ENCODE measurements at places on chromosomes 7 and 10.

DNA sequence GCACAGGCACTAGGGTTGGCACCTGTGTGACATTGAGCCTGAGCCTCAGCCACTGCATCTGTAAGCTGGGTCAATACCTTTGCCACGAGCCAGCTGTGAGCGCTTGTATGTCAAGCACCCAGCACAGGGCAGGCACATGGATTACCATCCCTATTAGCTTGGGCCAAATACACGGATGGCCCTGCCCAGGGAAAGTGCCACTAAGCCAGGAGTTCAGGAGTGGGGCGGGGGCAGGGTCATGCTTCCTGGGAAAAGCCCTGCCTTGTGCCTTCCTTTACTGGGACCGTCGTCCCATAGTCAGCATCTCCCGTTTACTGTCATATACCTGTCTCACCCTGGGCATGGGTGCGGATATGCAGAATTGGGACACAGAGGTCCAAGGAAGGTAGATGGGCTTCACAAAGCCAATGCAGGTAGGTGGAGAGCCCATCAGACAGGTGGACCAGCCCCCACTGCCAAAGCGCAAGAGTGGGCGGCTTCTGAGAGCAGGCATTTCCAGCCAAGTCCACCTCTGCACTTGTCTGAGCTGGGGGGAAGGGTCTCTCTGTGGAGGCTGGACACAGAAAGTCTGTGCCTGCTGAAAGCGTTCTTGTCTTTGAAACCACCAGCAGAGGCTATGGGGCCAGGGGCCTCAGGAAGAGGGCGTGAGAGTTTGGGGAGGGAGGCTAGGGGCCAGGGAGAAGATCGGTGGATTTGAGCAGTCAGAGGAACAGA, 72.6 kb downstream of the VWA2 start:
- H3K36me3 ChIP-seq = no peaks in the 10 kb centered on the region
- DNase-seq = no peak
- H3K4me3 ChIP-seq = no peak overlapping the region
- H3K27ac ChIP-seq = no peak overlapping the region

GRCh38 chr7:138483531-138483930, 23.5 kb downstream of the TRIM24 start:
- no peak overlapping the region for H3K27ac ChIP-seq
- H3K36me3 ChIP-seq = no peaks in the 10 kb centered on the region
- DNase-seq = no peak

DNA sequence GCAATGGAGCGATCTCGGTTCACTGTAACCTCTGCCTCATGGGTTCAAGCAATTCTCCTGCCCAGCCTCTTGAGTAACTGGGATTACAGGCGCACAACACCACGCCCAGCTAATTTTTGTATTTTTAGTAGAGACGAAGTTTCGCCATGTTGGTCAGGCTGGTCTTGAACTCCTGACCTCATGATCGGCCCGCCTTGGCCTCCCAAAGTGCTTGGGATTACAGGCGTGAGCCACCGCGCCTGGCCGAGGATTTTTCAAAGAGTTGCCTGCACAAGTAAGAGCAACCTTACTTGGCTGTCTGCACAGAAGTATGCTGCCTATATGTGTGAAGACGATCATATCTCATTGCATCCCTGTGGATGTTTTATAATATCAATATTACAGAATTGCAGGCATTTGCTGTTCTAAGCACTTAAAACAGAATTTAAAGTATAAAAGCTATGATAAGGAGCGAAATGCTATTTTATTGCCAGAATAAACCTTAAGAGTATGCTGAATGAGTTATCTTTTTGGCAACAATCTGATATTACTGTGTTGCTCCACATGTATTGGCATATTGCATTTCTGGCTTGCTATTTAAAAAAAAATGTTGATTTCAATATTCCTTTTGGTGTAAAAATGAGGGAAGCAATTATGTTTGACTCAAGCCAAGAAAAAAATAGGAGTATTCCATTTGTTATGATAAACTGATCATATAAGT, 379.4 kb upstream of the SEMA3D start:
- no peak overlapping the region for H3K27ac ChIP-seq
- no peaks in the 10 kb centered on the region for H3K27me3 ChIP-seq
- H3K4me3 ChIP-seq = no peak overlapping the region
- no peaks in the 10 kb centered on the region for H3K4me1 ChIP-seq
- DNase-seq = no peak

- no peaks in the 10 kb centered on the region for H3K36me3 ChIP-seq
- H3K27ac ChIP-seq = no peak overlapping the region
- DNase-seq = no peak
- H3K27me3 ChIP-seq = no peaks in the 10 kb centered on the region
- H3K4me1 ChIP-seq = no peaks in the 10 kb centered on the region
- no peak overlapping the region for H3K4me3 ChIP-seq
Observed at GRCh38 chr10:83459124-83459523, 680.2 kb upstream of the GHITM start.

DNA sequence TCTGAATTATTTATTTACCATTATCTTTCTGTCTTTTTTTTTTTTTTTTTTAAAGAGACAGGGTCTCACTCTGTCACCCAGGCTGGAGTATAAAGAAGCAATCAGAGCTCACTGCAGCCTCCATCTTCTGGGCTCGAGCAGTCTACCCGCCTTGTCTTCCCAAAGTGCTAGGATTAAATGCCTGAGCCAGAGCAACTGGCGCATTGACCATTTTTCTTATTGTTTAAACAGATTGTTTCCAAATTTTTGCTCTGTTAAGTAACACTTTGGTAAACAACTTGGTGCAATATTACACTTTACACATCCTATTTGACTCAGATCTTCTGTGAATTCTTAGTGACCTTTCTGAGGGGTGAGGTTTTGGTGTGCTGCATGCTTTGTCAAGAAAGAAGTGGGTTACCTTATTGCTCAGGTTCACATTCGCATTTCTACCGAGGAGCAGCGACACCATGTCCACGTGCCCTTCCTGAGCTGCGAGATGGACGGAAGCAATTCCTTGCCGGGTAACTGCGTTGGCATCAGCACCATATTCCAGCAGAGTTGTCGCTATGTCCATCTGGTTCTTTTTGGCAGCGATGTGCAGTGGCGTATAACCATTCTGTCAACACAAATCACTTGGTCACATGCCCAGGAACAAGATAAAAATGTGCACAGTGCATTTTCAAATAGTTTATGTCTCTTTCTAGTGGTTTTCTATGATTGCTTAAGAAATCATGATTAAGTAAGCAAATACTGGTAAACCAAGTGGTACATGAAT, 203.2 kb downstream of the ANK3 start:
- no peak overlapping the region for H3K27ac ChIP-seq
- no peaks in the 10 kb centered on the region for H3K27me3 ChIP-seq
- no peak overlapping the region for H3K4me3 ChIP-seq
- no peaks in the 10 kb centered on the region for H3K36me3 ChIP-seq
- no peaks in the 10 kb centered on the region for H3K4me1 ChIP-seq

DNA sequence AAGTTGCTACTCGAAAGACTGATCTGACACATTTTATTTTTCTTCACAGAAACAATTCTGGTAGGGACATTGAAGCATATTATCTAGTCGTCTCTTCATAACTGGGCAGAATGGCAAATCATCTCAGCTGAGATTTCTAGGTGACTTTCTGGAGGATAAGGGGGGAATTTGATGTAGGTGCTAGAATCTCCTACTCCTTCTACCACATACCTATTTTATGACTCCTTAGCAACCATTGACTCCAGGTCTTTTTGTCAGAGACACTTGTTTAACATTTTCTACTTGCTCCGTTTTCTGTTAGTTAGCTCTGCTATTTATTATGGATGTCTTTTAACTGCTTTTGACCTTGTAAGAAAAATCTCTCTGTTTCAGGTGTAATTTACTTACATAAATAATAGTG, 380.9 kb upstream of the SEMA3C start:
- no peak overlapping the region for H3K4me3 ChIP-seq
- no peaks in the 10 kb centered on the region for H3K36me3 ChIP-seq
- no peak overlapping the region for H3K27ac ChIP-seq
- no peaks in the 10 kb centered on the region for H3K4me1 ChIP-seq

DNA sequence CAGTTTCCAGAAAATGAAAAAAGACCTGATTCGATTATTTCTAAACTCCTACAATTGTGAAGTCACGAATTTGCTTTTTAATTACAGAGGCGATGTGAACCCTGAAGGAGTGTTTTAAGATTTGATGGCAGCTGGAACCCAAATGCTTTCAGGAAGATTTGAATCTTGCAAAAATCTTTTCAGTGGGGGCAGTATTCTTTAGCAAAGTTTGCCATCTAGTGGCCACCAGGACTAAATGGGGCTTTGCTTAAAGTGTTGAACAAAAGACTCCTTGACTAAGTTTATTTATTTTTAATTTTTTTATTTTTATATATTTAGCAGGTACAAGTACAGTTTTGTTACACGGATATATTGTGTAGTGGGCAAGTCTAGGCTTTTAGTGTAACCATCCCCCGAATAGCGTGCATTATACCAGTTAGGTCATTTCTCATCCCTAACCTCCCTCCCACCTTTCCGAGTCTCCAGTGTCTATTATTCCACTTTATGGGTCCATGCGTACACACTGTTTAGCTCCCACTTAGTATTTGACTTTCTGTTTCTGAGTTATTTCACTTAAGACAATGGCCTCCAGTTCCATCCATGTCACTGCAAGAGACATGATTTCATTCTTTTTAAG, 98.8 kb downstream of the CACNB2 start:
- H3K4me3 ChIP-seq = no peak overlapping the region
- H3K27ac ChIP-seq = no peak overlapping the region
- H3K36me3 ChIP-seq = no peaks in the 10 kb centered on the region
- H3K27me3 ChIP-seq = no peaks in the 10 kb centered on the region

GRCh38 chr7:8260871-8261694, 884 bp downstream of the ICA1 start:
- no peaks in the 10 kb centered on the region for H3K27me3 ChIP-seq
- peak; percentile 33 for DNase-seq
- peak overlapping the region; percentile 75 for H3K4me3 ChIP-seq
- no peaks in the 10 kb centered on the region for H3K36me3 ChIP-seq

- H3K27ac ChIP-seq = no peak overlapping the region
- H3K4me3 ChIP-seq = no peak overlapping the region
- H3K36me3 ChIP-seq = no peaks in the 10 kb centered on the region
- no peaks in the 10 kb centered on the region for H3K27me3 ChIP-seq
- no peak for DNase-seq
Observed at GRCh38 chr10:45452743-45453452, 78.9 kb downstream of the ALOX5 start.

GRCh38 chr7:135597181-135597925, 39.6 kb downstream of the NUP205 start:
- H3K4me3 ChIP-seq = no peak overlapping the region
- H3K27ac ChIP-seq = no peak overlapping the region
- no peaks in the 10 kb centered on the region for H3K27me3 ChIP-seq
- peaks cover 26% of the 10 kb centered on the region for H3K36me3 ChIP-seq

- no peak overlapping the region for H3K4me3 ChIP-seq
- H3K27ac ChIP-seq = no peak overlapping the region
- H3K36me3 ChIP-seq = no peaks in the 10 kb centered on the region
- peaks cover 14% of the 10 kb centered on the region for H3K27me3 ChIP-seq
- DNase-seq = no peak
- H3K4me1 ChIP-seq = no peaks in the 10 kb centered on the region
Observed at GRCh38 chr7:28161331-28161730, 19.3 kb downstream of the JAZF1 start.

- H3K27me3 ChIP-seq = no peaks in the 10 kb centered on the region
- H3K27ac ChIP-seq = no peak overlapping the region
- H3K4me1 ChIP-seq = peaks cover 4% of the 10 kb centered on the region
- H3K4me3 ChIP-seq = no peak overlapping the region
- DNase-seq = no peak
- no peaks in the 10 kb centered on the region for H3K36me3 ChIP-seq
Observed at GRCh38 chr7:101956130-101956529, 138.7 kb downstream of the CUX1 start.

- no peak for DNase-seq
- no peaks in the 10 kb centered on the region for H3K4me1 ChIP-seq
Observed at GRCh38 chr7:40782836-40783235, 648.0 kb downstream of the SUGCT start.

- DNase-seq = no peak
- no peaks in the 10 kb centered on the region for H3K27me3 ChIP-seq
- no peak overlapping the region for H3K27ac ChIP-seq
- H3K4me1 ChIP-seq = no peaks in the 10 kb centered on the region
- H3K36me3 ChIP-seq = no peaks in the 10 kb centered on the region
- no peak overlapping the region for H3K4me3 ChIP-seq
Observed at GRCh38 chr7:44062903-44063295, 2.5 kb downstream of the PGAM2 start.

GRCh38 chr10:60914690-60915141, 29.3 kb downstream of the RHOBTB1 start:
- no peak overlapping the region for H3K27ac ChIP-seq
- H3K36me3 ChIP-seq = no peaks in the 10 kb centered on the region
- no peak for DNase-seq

DNA sequence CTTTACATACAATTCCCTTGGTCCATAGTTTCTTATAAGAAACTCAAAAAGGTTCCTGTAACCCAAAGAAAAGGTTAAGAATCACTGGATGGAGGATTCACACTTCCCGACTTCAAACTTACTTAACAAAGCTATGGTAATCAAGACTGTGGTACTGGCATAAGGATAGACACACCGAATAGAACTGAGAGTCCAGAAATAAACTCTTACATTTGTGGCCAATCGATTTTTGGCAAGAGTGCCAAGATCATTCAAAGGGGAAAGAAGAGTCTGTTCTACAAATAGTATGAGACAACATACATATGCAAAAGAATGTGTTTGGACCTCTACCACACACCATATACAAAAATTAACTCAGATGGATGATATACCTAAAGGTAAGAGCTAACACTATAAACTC, 32.8 kb downstream of the KDM7A start:
- DNase-seq = no peak
- H3K27me3 ChIP-seq = no peaks in the 10 kb centered on the region
- no peak overlapping the region for H3K27ac ChIP-seq
- no peak overlapping the region for H3K4me3 ChIP-seq
- H3K4me1 ChIP-seq = no peaks in the 10 kb centered on the region

- peak overlapping the region; percentile 39 for H3K4me3 ChIP-seq
- no peaks in the 10 kb centered on the region for H3K27me3 ChIP-seq
- no peaks in the 10 kb centered on the region for H3K36me3 ChIP-seq
- peak; percentile 91 for DNase-seq
- H3K4me1 ChIP-seq = peaks cover 37% of the 10 kb centered on the region
- H3K27ac ChIP-seq = peak overlapping the region; percentile 57
Observed at GRCh38 chr7:44460325-44460724, 30.1 kb downstream of the NUDCD3 start.

- no peak for DNase-seq
- no peaks in the 10 kb centered on the region for H3K27me3 ChIP-seq
- no peaks in the 10 kb centered on the region for H3K4me1 ChIP-seq
- no peak overlapping the region for H3K4me3 ChIP-seq
Observed at GRCh38 chr7:50227726-50228125, 76.8 kb upstream of the IKZF1 start.

- H3K4me1 ChIP-seq = no peaks in the 10 kb centered on the region
- no peaks in the 10 kb centered on the region for H3K36me3 ChIP-seq
- H3K27me3 ChIP-seq = no peaks in the 10 kb centered on the region
- H3K4me3 ChIP-seq = no peak overlapping the region
- H3K27ac ChIP-seq = no peak overlapping the region
Observed at GRCh38 chr7:30852308-30852684, 59.4 kb upstream of the AQP1 start.

DNA sequence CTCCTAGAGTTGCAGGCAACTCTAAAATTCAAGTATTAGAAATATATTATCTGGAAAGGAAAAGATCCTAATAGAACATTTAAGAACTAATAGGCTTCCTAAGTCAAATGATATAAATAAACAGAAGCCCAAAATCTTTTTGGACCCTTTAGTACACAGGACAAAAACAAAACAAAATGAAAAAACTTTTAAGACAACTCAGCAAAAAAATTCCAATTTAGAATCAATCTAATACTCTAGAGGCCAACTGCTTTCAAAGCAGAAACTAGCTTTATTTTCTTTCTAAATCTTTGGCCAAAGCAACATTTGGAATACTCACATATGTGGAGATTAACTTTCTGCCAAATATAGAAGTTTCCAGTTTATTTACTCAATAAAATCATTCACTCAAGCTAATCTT, 65.2 kb downstream of the CALCR start:
- no peak for DNase-seq
- H3K27ac ChIP-seq = no peak overlapping the region
- H3K4me3 ChIP-seq = no peak overlapping the region
- no peaks in the 10 kb centered on the region for H3K27me3 ChIP-seq
- no peaks in the 10 kb centered on the region for H3K4me1 ChIP-seq
